ENCODE measurements at places on chromosomes 6 and 20. TPM values are rescaled to one million over a fixed set of nuclear protein-coding genes. Genes with fewer than 3 reads are reported as not detected.

TRDN gene
- total RNA-seq = not detected

DNA sequence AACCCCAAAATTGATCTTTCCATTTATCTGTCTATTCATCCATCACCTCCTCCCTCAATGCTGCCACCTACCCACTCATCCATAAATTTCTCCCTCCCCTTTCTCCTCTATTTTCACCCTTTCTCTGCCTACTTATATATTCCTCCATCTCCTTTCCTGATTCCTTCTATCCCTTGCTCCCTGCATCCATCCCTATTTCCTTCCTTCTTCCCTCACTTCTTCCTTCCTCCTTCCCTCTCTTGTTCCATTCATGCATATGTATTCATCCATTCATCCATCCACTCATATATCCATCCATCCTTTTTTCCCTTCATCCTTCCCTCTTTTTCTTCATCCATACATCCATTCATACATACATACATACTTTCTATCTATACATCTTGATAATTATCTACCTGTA lies 76.3 kb upstream of the GGTLC1 start:
- no peaks in the 10 kb centered on the region for H3K36me3 ChIP-seq
- no peaks in the 10 kb centered on the region for H3K4me1 ChIP-seq
- no peak overlapping the region for H3K27ac ChIP-seq
- H3K27me3 ChIP-seq = peaks cover 5% of the 10 kb centered on the region

- no peaks in the 10 kb centered on the region for H3K4me1 ChIP-seq
- DNase-seq = no peak
- no peak overlapping the region for H3K27ac ChIP-seq
- H3K4me3 ChIP-seq = no peak overlapping the region
These were observed 215.6 kb upstream of the ZNF217 start for GRCh38 chr20:53809217-53809616.

DNA sequence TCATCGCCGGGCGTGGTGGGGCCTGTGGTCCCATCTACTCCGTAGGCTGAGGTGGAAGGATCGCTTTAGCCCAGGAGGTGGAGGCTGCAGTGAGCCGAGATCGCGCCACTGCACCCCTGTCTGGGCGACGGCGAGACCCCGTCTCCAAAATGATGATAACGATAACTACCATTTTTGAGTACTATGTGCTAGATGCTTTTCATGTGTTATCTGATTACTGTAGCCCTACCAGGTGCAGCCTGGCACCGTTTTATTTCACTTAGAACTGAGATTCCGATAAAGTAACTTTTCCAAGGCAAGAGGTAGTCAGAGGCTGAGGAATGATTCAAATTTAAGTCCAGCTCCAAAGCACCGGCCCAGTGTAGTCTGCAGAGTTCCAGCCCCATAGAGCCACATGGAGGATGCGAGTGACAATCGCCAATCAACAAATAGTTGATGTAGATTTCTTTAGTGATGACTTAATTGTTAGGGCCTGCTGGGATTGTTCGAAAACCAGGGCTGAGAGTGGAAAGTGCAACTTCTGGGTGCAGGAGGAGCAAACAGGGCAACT lies 727 bp downstream of the ERMARD start:
- peaks cover 30% of the 10 kb centered on the region for H3K4me1 ChIP-seq
- peak overlapping the region; percentile 79 for H3K27ac ChIP-seq
- no peak for DNase-seq
- peaks cover 20% of the 10 kb centered on the region for H3K36me3 ChIP-seq
- no peaks in the 10 kb centered on the region for H3K27me3 ChIP-seq

MMP24 gene
- total RNA-seq = not detected

DNA sequence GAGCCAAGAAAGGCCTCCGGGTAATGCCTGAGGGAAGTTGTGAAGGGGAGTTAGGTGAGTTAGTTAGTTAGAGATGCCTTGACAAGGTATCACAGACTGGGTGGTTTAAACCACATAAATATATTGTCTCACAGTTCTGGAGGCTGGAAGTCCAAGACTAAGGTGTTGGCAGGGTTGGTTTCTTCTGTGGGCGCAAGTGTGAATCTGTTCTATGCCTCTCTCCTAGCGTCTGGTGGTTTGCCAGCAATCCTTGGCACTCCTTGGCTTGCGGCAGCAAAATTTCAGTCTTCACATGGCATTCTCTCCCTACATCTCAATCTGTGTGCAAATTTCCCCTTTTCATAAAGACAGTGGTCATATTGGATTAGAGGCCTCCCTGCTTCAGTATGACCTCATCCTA lies 29.7 kb upstream of the RANBP9 start:
- H3K4me3 ChIP-seq = no peak overlapping the region
- no peaks in the 10 kb centered on the region for H3K27me3 ChIP-seq
- no peak for DNase-seq

PDE7B gene
- total RNA-seq = 1.8 TPM

DNA sequence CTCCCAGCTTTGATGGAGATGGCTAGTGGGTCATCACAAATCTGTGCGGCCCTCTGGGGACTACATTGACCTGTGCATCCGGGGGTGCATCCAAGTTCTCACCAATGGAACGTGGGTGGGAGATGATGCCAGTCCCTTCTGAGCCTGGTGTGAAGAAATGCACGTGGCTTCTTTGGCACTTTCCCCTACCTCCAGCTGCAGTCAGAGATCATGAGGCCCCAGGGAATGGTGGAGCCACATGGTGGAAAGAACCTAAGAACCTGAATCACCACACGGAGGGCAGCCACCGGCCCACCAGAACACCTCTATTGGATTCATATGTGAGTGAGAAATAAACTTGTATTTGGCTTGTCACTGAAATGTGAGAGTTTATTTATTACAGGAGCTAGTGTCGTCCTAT lies 9.9 kb upstream of the CDKN1A start:
- H3K36me3 ChIP-seq = no peaks in the 10 kb centered on the region
- H3K4me1 ChIP-seq = peaks cover 25% of the 10 kb centered on the region
- no peak overlapping the region for H3K4me3 ChIP-seq
- H3K27me3 ChIP-seq = no peaks in the 10 kb centered on the region
- no peak for DNase-seq

BMP5 gene
- not detected for total RNA-seq

GRCh38 chr6:1310628-1311399 lies 1.1 kb upstream of the FOXQ1 start:
- H3K27me3 ChIP-seq = peaks cover 69% of the 10 kb centered on the region
- DNase-seq = no peak
- no peaks in the 10 kb centered on the region for H3K36me3 ChIP-seq
- H3K4me1 ChIP-seq = peaks cover 24% of the 10 kb centered on the region
- no peak overlapping the region for H3K27ac ChIP-seq
- peak overlapping the region; percentile 21 for H3K4me3 ChIP-seq

DNA sequence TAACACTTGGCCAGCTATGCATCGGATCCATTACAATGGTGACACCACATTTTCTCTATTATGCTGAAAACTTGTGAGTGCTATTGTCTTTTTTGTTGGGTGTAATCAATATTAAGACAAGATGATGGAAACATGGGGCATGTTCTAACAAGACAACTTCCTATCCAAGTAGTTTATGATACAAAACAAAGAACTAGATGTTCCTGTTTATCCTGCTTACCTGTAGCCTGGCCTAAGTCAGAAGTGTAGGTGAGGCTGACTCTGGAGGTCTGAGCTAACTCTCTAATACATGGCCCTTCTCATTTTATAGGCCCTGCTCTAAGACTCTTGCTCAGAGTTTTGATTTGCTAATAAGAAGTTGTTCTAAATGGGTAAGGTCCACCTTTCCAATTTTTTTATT lies 242.4 kb upstream of the STXBP5 start:
- H3K4me3 ChIP-seq = no peak overlapping the region
- no peak for DNase-seq
- no peaks in the 10 kb centered on the region for H3K27me3 ChIP-seq
- H3K36me3 ChIP-seq = no peaks in the 10 kb centered on the region
- H3K4me1 ChIP-seq = no peaks in the 10 kb centered on the region
- H3K27ac ChIP-seq = no peak overlapping the region

- H3K36me3 ChIP-seq = peaks cover 21% of the 10 kb centered on the region
- H3K27ac ChIP-seq = peak overlapping the region; percentile 92
- H3K4me1 ChIP-seq = peaks cover 37% of the 10 kb centered on the region
- peak overlapping the region; percentile 89 for H3K4me3 ChIP-seq
- DNase-seq = peak; percentile 17
These were observed 556 bp upstream of the SCAF8 start for GRCh38 chr6:154732538-154733182.

C20orf202 gene
- not detected for total RNA-seq

SIRPG gene
- total RNA-seq = not detected

CDSN gene
- not detected for total RNA-seq

- peaks cover 2% of the 10 kb centered on the region for H3K27me3 ChIP-seq
- H3K27ac ChIP-seq = no peak overlapping the region
- H3K4me3 ChIP-seq = no peak overlapping the region
- H3K4me1 ChIP-seq = no peaks in the 10 kb centered on the region
These were observed 20.0 kb downstream of the MOCS1 start for GRCh38 chr6:39914239-39914638.

- DNase-seq = no peak
- H3K4me3 ChIP-seq = no peak overlapping the region
- no peaks in the 10 kb centered on the region for H3K4me1 ChIP-seq
- no peaks in the 10 kb centered on the region for H3K36me3 ChIP-seq
- no peak overlapping the region for H3K27ac ChIP-seq
These were observed 46.1 kb upstream of the ADGRF5 start for GRCh38 chr6:46967826-46968349.

GRCh38 chr20:36886859-36887751 lies 11.2 kb downstream of the TLDC2 start:
- no peak overlapping the region for H3K27ac ChIP-seq
- peak overlapping the region; percentile 59 for H3K4me3 ChIP-seq
- H3K4me1 ChIP-seq = peaks cover 7% of the 10 kb centered on the region
- no peaks in the 10 kb centered on the region for H3K27me3 ChIP-seq
- peaks cover 6% of the 10 kb centered on the region for H3K36me3 ChIP-seq

DNA sequence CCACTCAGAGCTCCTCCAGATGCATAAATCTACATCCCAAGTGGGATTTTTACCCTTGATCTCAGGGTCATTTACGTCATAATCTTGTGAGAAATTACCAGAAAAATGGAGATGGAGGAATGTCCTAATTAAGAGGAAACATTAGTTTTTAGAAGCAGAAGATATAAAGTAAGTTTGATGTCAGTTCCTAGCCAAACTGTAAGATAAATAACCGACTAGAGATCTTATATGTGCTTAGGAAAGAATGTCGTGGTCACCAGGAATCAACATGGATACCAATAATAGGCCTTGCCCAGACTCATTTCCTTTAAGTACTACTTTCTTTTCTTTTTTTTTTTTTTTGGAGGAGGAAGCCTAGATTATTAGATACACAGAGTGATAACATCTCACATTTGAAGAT lies 186.9 kb downstream of the UTRN start:
- H3K4me3 ChIP-seq = no peak overlapping the region
- H3K36me3 ChIP-seq = peaks cover 77% of the 10 kb centered on the region
- H3K27ac ChIP-seq = no peak overlapping the region
- no peak for DNase-seq

GRCh38 chr6:71248306-71248765 lies 40.3 kb upstream of the OGFRL1 start:
- H3K27me3 ChIP-seq = no peaks in the 10 kb centered on the region
- H3K36me3 ChIP-seq = no peaks in the 10 kb centered on the region

DNA sequence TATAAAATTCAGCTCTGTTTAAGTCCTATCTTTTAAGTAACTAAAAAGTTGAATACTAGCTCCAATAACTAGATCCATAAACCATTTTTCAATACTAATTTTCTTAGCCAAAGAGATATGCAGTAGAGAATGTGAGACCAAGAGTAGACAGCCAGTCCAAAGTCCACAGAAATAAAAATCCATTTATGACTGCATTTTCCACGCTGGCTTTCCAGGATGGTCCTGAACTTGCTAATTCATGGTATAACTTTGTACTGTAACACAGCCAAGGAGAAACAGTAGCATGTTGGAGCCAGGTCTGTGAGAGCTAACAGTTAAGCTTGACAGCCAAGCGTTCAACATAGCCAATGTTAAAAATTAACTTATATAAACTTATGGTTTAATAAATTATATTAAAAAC lies 156.2 kb downstream of the GMPR start:
- H3K36me3 ChIP-seq = no peaks in the 10 kb centered on the region
- H3K4me1 ChIP-seq = no peaks in the 10 kb centered on the region
- H3K27ac ChIP-seq = no peak overlapping the region

- peaks cover 2% of the 10 kb centered on the region for H3K4me1 ChIP-seq
- H3K36me3 ChIP-seq = no peaks in the 10 kb centered on the region
- H3K4me3 ChIP-seq = no peak overlapping the region
- DNase-seq = no peak
- H3K27ac ChIP-seq = no peak overlapping the region
These were observed 38.5 kb upstream of the AHI1 start for GRCh38 chr6:135535989-135536414.

- H3K4me3 ChIP-seq = no peak overlapping the region
- no peak for DNase-seq
- peaks cover 34% of the 10 kb centered on the region for H3K36me3 ChIP-seq
- no peak overlapping the region for H3K27ac ChIP-seq
- no peaks in the 10 kb centered on the region for H3K27me3 ChIP-seq
These were observed 4.4 kb upstream of the COL19A1 start for GRCh38 chr6:69861986-69862385.

DNA sequence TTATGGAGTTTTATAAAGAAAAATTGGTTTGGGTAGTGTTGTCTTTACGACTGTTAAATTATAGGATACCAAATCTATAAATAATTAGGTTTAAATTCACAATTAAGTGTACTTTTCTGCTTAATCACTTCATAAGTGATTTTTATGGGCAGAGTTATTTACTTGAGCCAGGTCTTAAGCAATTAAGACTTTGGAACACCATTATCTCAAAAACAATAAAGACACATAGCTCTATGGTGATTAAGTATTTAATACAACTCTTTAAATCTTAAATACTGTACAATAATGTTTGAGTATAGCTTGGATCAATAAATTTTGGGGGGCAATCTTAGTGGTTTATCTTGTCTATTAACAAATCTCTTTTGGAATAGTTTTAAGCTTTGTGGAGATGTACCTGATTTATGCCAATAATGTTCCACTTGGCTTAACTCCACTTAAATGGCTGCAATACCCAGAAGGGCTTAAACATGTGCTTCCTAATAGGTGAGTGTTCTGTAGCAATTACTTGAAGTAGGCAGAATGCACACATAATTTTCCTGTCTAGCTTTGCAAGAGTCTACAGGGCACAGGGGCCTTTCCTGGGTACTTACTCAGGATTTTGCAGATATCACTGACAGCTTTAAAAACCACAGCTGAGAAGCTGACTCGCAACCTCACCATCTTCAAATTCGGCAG lies 7.5 kb downstream of the FERMT1 start:
- H3K27me3 ChIP-seq = peaks cover 2% of the 10 kb centered on the region
- no peak for DNase-seq
- no peak overlapping the region for H3K27ac ChIP-seq
- H3K4me3 ChIP-seq = no peak overlapping the region
- no peaks in the 10 kb centered on the region for H3K4me1 ChIP-seq

SLA2 gene
- 0.67 TPM for total RNA-seq

GRCh38 chr6:39752835-39753724 lies 27.9 kb upstream of the KIF6 start:
- H3K27me3 ChIP-seq = peaks cover 2% of the 10 kb centered on the region
- no peak overlapping the region for H3K4me3 ChIP-seq
- DNase-seq = no peak
- H3K36me3 ChIP-seq = no peaks in the 10 kb centered on the region
- H3K27ac ChIP-seq = no peak overlapping the region
- H3K4me1 ChIP-seq = no peaks in the 10 kb centered on the region

GRCh38 chr6:155146205-155146604 lies 117.6 kb upstream of the CLDN20 start:
- H3K4me1 ChIP-seq = peaks cover 18% of the 10 kb centered on the region
- H3K4me3 ChIP-seq = no peak overlapping the region
- H3K27me3 ChIP-seq = no peaks in the 10 kb centered on the region
- DNase-seq = no peak
- no peaks in the 10 kb centered on the region for H3K36me3 ChIP-seq

GRCh38 chr6:1797801-1798200 lies 188.1 kb downstream of the FOXC1 start:
- peak overlapping the region; percentile 77 for H3K27ac ChIP-seq
- peaks cover 16% of the 10 kb centered on the region for H3K4me1 ChIP-seq
- no peaks in the 10 kb centered on the region for H3K36me3 ChIP-seq
- H3K4me3 ChIP-seq = no peak overlapping the region
- no peak for DNase-seq
- no peaks in the 10 kb centered on the region for H3K27me3 ChIP-seq
